ENCODE measurements at places on chromosomes 5 and 9.
A peak's percentile ranks its signal among the peaks of the same experiment; 100 is the strongest.

DNA sequence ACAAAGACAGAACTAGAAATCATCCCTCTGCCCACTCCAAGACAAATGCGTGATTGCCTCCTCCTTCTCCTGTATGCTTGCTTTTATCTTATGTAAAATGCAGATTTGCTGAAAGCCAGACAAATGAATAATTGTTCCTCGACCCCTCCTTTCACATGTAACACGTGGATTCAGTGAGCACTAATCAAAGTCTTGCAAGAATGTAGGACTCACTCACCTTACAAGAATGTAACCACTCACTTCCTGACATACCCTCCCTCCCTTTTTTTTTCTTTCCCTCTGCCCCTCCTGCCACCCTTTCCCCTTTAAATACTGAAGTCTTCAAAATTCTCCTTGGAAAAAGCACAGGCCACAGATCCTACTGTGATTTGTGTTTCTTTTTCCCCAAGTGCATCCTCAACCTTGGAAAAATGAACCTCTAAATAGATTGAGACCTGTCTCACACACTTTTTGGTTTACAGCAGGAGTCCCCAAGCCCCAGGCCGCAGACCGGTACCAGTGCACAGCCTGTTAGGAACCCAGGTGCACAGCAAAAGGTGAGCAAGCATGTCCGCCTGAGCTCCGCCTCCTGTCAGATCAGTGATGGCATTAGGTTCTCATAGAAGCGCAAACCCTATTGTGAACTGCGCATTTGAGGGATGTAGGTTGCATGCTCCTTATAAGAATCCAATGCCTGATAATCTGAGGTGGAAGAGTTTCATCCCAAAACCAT lies 29.4 kb upstream of the HSD17B3 start:
- no peak for DNase-seq

GRCh38 chr9:99054581-99054980 lies 50.3 kb upstream of the TGFBR1 start:
- no peak for DNase-seq

GRCh38 chr9:111094433-111094924 lies 56.2 kb upstream of the LPAR1 start:
- DNase-seq: no peak

- DNase-seq: no peak
These were observed 56.7 kb downstream of the VAV2 start for GRCh38 chr9:133935328-133936005.

DNA sequence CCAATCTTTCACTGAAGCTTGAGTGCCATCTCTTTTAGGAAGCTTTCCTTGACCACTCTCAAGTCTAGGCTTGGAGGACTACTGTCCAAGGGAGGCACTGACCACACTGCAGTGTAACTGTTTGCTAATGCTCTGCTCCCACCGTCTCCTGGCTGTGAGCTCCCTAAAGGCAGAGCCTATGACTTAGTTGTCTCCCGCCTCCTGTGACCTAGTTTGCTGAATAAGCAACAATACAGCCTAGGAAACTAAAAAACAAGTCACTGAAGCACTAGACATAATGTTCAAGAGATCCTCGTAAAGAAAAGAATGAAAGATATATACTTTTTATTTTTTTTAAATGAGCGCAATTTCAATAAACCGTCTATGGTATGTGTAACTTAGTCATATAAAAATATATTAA lies 31.4 kb downstream of the LIX1 start:
- no peak for DNase-seq

GRCh38 chr5:115671939-115672338 lies 46.1 kb upstream of the TMED7 start:
- DNase-seq: no peak

- no peak for DNase-seq
These were observed 29.1 kb downstream of the GPR21 start for GRCh38 chr9:123062351-123063176.

GRCh38 chr9:20984506-20984905 lies 46.9 kb downstream of the HACD4 start:
- no peak for DNase-seq

- DNase-seq: peak; percentile 12
These were observed at the start of gene CCNJL for GRCh38 chr5:160312134-160312959. Gene CCNJL (minus strand): TSS chr5:160312564. CDS start chr5:160311923, 641 bp downstream.

DNA sequence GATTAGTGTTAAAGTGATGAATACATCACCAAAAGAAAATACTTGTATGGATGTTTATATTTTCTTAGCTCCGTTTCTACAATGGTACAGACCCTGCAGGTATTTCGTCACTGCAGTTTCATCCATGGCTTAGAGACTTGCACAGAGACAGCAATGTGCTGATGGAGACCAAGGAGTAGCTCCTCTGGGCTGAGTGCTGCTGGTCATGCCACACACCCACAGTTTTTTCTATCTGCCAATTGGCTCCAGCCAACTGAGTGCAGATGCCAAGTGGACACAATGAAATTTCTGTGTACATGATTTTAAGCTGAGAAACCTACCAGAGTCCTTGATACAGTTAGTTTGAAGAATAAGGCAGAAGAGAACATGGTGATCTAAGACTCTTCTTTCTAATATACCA lies 145.9 kb upstream of the ADCY2 start:
- DNase-seq: no peak
